ENCODE measurements at places on chromosomes 7 and 10. TPM values are rescaled to one million over a fixed set of nuclear protein-coding genes. Genes with fewer than 3 reads are reported as not detected.

DNA sequence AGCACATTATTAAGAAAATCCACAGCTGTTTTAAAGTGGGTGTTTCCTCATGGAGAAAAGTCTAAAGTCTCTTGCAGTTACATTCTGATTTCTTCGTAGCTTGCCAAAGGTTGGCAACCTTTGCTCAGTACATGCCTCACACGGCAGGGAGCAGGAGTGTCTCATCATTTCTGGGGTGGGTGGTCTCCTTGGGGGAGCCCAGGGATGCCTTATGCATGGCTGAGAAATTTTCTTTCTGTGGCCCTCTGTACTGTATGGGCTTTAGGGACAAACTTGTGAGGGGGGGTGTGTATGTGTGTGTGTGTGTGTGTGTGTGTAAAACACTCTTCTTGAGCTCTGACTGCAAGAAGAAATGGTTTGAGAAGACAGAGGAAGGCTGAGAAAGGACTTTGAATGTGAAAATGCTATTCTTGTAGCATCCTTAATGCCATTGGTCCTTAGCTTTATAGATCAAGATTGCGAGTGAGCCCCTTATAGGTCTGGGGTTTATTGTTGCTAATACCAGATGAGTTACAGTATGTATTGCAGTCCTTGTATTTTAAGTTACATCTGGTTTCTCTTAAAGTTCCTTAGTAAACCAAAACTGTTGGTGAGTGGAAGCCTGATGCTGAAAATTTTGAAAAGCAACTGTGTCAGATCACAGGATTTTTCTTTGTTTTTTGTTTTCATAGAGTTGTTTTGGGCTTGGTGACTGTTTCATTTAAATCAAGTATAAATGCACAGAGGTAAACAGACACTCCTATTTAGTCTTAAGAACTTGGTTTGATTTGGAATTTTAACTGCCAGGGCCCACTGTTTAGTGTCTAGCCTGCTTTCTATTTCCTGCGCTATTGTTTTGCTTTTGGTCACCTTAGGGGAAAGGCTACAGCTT is 242.0 kb downstream of the BICC1 start:
- no peak for DNase-seq

DNA sequence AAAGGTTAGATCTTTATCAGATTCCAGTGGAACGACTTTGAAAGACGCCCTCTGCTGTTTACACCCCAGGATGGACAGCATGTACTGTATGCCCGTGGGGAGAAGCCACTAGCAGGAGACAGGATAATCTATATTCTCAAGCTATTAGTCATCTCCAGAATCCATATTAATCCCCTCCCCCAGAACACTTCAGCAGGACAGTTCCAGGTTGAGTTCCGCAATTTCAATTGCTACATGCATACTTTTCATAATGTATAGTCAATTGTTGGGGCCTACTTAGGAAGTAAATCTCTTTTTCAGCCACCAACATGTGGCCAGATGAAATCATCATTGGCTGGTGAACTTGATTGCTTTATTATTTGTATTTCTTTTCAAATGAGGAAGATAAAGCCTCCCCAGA is 313.1 kb upstream of the SMIM30 start:
- DNase-seq = no peak

DNA sequence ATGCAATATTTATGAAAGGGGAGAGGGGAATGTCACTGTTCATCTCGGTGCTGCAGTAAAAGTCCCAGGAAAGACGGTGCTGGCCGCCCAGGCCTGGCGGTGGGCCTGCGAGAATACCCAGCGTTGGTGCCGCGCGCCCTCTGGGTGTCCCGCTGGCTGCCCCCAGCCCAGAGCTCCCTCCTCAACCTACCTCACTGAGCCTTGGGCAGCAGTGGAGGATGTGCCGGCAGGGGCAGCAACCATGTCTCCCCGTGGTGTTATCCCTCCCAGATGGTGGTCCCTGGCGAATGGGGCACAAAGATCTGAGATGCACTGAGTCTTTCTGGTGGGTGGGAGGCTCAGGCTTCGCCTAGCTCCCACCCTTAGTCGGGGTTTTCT is 9.5 kb upstream of the TLX1 start:
- DNase-seq = no peak

- DNase-seq = no peak
These were observed 1238.9 kb downstream of the XPNPEP1 start for GRCh38 chr10:108684431-108684830.

DNA sequence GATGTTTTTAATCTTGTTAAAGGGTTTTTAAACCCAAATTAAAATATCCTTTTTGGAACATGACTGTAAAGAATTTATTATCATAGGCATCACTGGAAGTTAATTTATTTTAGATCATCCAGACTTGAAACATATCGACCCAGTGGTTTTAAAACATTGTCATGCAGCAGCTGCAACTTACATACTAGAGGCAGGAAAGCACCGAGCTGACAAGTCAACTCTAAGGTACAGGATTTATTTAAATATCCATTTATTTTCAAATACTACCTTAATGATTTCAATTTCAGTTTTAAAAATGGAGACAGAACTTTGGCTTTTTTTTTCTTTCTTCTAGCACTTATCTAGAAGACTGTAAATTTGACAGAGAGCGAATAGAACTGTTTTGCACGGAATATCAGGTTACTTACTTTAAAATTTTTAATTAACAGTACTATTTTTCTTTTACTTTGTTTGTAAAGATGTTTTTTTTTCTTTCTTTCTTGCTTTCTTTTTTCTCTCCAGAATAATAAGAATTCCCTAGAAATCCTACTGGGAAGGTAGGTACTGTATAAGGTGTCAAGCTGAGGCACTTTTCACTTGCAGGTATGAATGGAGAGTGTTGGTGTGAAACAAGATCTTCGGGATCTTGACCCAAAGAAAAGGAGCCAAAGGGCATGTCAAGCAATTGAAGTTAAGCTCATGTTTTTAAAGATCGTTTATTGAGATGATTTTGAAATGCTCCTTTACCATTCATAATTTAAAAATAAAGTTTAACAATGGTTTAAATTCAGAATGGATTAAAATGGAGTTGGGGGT is 1.8 kb downstream of the COMMD3 start:
- no peak for DNase-seq

DNA sequence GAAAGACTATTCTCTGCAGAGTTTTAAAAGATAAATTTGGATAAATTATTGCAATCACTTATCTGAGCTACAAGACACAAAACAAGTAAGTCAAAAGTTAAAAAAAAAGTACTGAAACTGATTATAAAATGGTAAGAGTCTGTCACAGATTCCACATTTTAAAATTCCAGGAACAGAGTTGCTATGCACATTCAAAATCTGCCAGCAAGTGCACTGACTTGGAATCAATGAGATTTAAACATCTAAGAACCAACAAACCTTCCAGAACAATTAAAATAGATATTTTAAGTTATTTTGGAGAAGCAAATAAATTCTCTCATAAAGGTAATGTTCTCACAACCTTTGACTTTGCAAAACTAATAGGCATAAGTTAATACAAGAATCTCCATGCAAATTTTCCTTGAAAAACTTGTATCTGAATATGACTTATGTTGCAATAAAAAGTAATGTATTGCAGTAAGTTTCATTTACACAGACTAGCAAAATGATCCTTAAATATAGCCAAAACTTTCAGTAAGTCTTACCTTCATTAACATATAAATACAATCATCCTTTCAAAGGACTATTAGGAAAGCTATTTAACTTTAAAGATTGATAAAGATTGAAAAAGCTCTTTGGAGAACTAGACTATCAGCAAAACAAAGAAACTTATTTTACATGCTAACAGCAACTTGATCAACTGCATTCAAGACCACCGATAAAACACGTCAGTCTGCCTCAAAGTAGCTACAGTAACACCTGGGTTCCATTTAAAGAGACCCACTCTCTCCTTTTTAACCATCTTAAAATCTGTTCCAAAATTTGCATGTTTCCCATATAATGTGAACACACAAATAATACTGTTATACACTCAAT is 4.4 kb downstream of the ETV1 start:
- no peak for DNase-seq

DNA sequence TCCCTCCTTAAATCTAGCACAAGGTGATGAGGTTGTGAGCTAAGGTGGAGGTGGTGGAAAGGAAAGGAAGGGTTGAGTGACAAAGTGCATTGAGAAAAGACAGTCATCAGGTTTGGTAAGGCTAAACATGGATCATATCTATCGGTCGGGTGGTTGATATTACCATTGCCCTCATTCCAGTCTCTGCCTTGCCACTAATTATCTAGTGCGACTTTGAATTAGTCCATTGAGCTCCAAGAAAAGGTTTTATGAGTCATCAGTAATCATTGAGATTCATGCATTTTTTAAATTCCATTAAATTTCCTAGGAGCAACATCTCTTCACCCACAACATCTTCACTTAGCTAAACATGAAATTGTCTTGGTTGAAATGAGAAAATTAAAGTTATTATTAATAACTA is 68.9 kb upstream of the FRMD4A start:
- DNase-seq = no peak

GRCh38 chr10:107546986-107547385 is 382.5 kb upstream of the SORCS1 start:
- no peak for DNase-seq

DNA sequence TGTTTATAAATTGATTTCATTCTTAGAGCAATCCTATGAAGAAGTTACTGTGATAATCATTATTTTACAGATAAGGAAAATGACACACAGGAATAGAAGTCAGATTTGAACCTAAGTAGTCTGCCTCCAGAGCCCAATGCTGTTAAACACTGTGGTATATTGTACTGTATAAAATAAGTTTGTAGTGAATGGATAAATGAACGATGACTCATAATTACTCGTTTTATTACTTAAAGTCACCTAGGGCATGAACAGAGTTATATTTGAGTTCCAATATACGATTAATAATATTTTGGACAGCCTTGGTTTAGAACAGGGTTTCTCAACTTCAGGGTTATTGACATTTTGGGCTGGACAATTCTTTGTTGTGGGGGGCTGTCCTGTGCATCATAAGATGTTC is 7.8 kb upstream of the BTRC start:
- DNase-seq = no peak

- no peak for DNase-seq
These were observed 306.9 kb upstream of the DGKB start for GRCh38 chr7:15209429-15209828.

DNA sequence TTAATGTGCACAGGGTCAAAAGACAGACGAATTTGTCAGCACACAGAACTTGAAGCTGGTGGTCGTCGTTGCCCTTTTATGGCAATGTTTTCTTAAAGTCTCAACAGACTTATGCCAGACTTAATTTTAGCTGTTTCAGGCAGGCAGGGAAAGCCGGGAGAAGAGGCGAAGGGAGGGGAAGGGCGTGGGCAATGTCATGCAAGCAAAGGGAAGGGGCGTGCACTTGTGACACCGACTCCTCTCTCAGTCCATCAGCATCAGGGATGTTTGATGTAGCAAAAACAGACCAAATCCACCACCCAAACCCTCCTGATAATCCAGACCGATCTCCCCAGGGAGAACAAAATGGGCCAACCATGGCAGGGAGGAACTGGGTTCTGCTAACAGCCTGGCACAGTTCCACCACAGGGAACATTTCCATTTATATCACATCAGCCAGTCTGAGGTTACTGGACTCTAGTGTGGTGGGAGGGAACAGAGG is 118.1 kb upstream of the RHEB start:
- DNase-seq = no peak

- DNase-seq = no peak
These were observed 143.6 kb downstream of the LSMEM1 start for GRCh38 chr7:112624416-112624815.

GRCh38 chr7:24499871-24500270 is 73.4 kb upstream of the PALS2 start:
- DNase-seq = no peak

DNA sequence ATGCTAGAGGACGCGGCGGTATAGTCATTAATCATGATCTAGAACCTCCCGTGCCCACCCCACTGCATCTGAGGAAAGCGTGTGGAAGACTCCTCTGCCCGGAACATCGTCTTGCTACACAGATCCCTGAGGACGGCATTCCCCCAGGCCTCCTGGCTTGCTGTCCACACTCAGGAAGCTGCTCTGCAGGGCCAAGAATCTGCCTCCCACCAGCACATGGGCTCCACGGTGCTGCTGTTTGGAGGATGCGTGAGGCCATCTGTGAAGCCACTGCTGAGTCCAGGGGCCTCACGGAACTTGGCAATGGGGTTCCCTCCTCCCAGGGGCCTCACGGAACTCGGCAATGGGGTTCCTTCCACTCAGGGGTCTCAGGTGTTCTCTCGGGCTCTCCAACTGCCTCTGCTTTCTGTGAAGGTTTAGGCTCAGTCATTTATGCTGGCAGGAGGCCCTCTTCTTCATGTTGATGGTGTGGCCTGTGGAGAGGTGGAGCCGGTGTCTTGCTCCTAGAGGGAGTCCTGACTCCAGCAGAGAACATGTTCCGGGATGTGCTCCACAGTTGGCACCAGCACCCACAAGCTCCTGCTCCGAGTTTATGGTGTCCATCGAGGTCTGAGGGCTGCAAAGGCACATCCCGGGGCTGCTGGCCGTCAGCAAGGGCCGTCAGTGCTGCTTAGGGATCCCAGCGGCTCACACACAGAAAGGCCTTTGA is 273.3 kb downstream of the DNAJB6 start:
- no peak for DNase-seq

DNA sequence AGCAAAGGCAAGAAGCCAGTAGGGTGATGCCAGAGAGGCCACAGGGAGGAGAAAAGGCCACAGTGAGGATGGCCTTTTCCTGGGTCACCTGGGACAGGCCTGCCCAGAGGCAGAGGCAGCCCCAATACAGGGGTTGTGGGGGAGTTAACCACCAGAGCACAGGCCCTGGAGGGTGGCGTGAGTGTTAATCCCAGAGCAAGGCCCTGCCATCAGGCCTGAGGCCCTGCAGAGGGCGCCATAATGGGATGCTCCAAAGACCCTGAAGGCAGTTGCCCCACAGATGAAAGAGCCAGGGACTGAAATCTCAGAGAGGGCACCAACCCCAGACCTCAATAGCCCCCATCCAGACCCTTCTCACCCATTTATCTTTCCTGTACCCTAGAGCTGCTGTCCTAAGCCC is 23.9 kb downstream of the SLC13A4 start:
- DNase-seq = no peak

GRCh38 chr10:69437321-69438259 is 13.7 kb upstream of the TSPAN15 start:
- no peak for DNase-seq

- DNase-seq = peak; percentile 69
These were observed 9.2 kb downstream of the ITPRIP start for GRCh38 chr10:104328896-104329710.

GRCh38 chr7:74637745-74638144 is 19.8 kb upstream of the GTF2I start:
- DNase-seq = no peak

- DNase-seq = no peak
These were observed 114.8 kb upstream of the NPY start for GRCh38 chr7:24169077-24169624.

The VSTM4 gene
- 2.3 TPM for total RNA-seq

The C10orf62 gene
- not detected for total RNA-seq

The OPN1SW gene
- not detected for total RNA-seq

The ZNF479 gene
- total RNA-seq = not detected

The ELAPOR2 gene
- 41.8 TPM for total RNA-seq

The AGAP4 gene
- 6.1 TPM for total RNA-seq

The UPK3B gene
- total RNA-seq = not detected

The HOXA4 gene
- not detected for total RNA-seq

The PALD1 gene
- 8.9 TPM for total RNA-seq

The TMEM196 gene
- total RNA-seq = 10.1 TPM

The PKD1L1 gene
- total RNA-seq = 0.62 TPM

Measured in occipital lobe (tissue), 3 donors.